GM23338 (cell line): ENCODE measurements at places on chromosomes 6 and 20. TPM values are rescaled to one million over a fixed set of nuclear protein-coding genes. Genes with fewer than 3 reads are reported as not detected.
A peak's percentile ranks its signal among the peaks of the same experiment; 100 is the strongest.

The EFCAB8 gene
- 0.35 TPM in 1 of 2 replicates, not detected in the other for total RNA-seq

DNA sequence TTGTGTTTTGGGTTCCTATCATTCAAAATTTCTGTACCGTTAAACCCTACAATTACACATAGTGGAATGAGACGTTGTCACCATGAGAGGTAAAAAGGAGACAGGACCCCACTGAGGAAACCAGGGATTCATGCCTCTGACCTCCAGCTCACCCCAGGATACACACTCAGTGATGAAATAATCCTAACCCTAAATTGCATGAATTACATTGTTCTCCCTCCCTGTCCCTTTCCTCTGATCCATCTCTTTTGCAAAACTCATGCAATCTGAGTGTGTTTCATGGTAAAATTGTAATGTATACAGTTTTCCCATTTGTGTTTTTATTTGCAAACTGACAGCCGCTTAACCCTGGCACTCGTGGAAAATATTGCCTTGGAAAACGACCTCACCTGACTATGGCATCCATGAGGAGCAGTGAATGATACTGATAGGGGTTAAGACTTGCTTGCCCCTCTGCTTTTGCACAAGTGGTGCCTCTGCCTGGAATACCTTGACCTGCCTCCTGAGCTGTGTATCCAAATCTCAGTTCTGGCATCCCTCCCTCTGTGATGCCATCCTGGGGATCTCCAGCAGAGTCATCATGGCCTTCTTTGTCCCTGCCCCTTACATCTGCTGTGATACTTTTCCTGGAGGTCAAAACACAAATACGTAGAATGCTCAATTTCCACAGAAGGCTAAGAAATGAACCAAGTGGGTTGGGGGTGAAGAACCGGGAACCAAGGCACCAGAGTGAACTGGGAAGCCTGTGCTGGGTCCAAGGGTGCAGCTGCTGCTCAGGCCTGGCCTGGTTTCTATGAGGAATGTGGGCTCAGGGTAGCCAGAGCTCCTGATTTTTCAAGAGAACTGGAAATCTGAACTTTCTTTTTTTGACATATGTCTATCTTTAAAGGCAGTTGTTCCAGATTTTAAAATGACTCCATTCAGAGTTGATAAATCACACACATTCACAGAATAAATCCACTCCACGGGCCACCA lies 211.6 kb upstream of the ZNF217 start:
- DNase-seq = no peak
- no peak overlapping the region for H3K4me3 ChIP-seq
- H3K4me1 ChIP-seq = peaks cover 13% of the 10 kb centered on the region
- no peaks in the 10 kb centered on the region for H3K27me3 ChIP-seq
- H3K27ac ChIP-seq = no peak overlapping the region

DNA sequence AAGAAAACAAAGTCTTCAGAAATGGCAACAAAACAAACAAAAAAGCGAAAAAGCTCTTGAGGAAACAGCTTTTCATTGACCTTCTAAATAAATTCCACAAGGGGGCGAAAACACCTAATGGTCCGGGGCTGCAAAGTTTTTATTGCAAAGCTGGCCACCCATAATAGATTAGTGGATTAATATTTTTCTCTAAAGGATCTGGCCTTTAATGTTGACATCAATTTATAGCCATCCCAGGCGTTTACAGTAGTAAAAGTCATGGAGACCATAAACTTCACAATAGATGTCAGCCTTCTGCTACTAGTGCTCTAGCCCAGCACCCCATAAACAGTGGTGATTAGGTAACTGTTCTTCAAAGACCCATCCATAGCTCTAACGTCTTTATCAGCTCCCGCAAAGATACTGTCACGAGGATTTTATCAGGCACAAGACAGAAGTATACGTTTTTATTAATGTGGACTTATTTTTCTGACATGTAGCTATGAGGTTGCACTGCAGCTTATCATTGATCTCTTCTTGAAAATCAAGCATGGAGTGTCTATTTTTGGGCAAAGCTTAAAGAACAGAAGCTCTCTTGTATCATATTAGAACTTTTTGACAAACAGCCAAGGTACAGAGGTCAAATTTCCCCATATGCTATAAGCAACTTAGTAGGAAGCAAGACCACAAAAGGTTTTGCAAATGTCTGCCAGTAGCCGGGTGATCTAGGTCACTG lies 4.7 kb downstream of the CITED2 start:
- H3K27me3 ChIP-seq = no peaks in the 10 kb centered on the region
- H3K36me3 ChIP-seq = 0 out of 2 replicates have a peak, but pooled peaks cover 4% of the 10 kb centered on the region
- H3K27ac ChIP-seq = peak overlapping the region; percentile 95

- no peaks in the 10 kb centered on the region for H3K27me3 ChIP-seq
- no peak overlapping the region for H3K4me3 ChIP-seq
- no peaks in the 10 kb centered on the region for H3K4me1 ChIP-seq
- no peak for DNase-seq
- no peaks in the 10 kb centered on the region for H3K36me3 ChIP-seq
These were observed 30.4 kb upstream of the PREX1 start for GRCh38 chr20:48858075-48858790.

- H3K4me1 ChIP-seq = peaks cover 35% of the 10 kb centered on the region
- no peak for DNase-seq
- H3K27me3 ChIP-seq = no peaks in the 10 kb centered on the region
- no peaks in the 10 kb centered on the region for H3K36me3 ChIP-seq
These were observed 72.0 kb upstream of the BACH2 start for GRCh38 chr6:90368601-90369000.

DNA sequence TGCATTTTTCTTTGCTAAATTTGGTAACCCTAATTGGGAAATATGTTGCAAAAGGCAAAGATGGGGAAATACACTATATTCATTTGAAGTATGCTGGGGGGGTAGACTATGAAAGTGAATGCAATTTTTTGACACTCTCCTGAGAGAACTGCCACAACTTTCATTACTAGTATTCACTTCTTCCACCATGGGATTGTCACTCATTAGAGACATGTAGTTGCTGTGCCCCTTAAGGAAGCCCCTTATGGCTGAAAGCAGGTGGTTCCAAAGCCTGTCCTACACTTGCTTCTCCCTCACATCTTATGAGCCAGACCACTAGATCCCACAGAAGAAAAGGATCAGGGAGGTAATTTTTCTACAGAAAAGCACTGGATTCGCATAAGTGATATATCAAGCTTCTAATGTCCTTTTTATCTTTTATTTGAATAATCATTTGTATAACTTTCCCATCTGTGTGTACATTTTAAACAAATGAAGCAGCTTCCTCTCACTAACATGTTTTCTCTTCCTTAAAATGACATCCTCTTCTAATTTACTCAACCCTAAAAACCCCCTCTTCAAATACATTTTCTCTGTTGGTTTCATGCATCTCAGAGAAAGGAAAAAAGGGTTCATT lies 83.8 kb downstream of the GCLC start:
- no peak overlapping the region for H3K4me3 ChIP-seq
- no peaks in the 10 kb centered on the region for H3K27me3 ChIP-seq
- no peak for DNase-seq
- no peaks in the 10 kb centered on the region for H3K36me3 ChIP-seq
- H3K4me1 ChIP-seq = no peaks in the 10 kb centered on the region
